ENCODE measurements at places on chromosomes 12 and 14. TPM values are rescaled to one million over a fixed set of nuclear protein-coding genes. Genes with fewer than 3 reads are reported as not detected.

- H3K36me3 ChIP-seq, result no peaks in the 10 kb centered on the region
- H3K4me3 ChIP-seq, result no peak overlapping the region
- no peak for DNase-seq
- no peaks in the 10 kb centered on the region for H3K27me3 ChIP-seq
- no peak overlapping the region for H3K27ac ChIP-seq
Observed at GRCh38 chr12:2614341-2614740, 180.4 kb upstream of the FKBP4 start.

DNA sequence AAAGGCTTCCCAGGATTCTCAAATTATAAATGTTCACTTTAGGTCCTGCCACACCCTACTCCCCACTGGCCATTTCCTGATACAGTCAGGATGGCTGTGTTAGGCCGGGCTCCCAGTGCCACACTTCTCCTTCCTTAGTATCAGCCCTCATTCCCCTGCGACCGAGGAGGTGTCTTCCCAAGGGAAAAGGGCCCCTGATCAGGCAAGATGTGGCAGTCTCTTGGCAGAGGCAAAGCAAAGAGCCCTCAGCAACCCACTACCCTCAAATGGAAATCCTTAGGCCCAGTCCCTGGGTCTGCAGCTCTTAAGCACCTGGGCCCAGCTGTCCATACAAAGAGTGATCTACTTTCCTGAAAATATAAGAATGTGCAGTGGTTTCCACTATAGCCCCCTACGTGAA is 96.5 kb upstream of the VASH1 start:
- no peak overlapping the region for H3K27ac ChIP-seq
- H3K36me3 ChIP-seq, result no peaks in the 10 kb centered on the region
- H3K4me3 ChIP-seq, result no peak overlapping the region
- no peak for DNase-seq
- H3K4me1 ChIP-seq, result no peaks in the 10 kb centered on the region

DNA sequence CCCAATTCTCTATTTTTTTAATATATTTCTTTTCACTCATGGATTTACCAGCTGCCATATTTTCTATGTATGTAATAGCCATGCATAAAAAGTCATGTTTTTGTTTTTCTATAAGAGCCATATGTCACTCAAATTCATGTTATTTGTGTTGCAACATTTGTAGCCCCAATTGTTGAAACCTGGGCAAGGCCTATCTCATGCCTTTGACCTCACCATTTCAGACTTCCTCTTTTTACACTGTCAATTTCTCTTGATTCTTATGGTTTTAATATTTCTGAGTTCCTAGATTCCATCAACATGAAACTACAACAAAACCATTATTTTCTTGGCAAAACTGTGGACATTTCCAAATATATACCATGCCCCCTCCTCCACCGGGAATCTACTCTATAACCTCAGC is 647.5 kb downstream of the C12orf50 start:
- no peak for DNase-seq
- peaks cover 14% of the 10 kb centered on the region for H3K4me1 ChIP-seq
- H3K4me3 ChIP-seq, result no peak overlapping the region
- H3K27ac ChIP-seq, result no peak overlapping the region
- no peaks in the 10 kb centered on the region for H3K36me3 ChIP-seq
- H3K27me3 ChIP-seq, result no peaks in the 10 kb centered on the region

GRCh38 chr14:99838639-99839134 is 45.5 kb downstream of the EML1 start:
- peak overlapping the region; percentile 31 for H3K27ac ChIP-seq
- H3K4me1 ChIP-seq, result peaks cover 12% of the 10 kb centered on the region
- H3K36me3 ChIP-seq, result no peaks in the 10 kb centered on the region

- no peak overlapping the region for H3K4me3 ChIP-seq
- H3K27me3 ChIP-seq, result no peaks in the 10 kb centered on the region
- DNase-seq, result no peak
Observed at GRCh38 chr12:85405781-85406522, 125.9 kb downstream of the ALX1 start.

Gene ABCD2
- not detected for polyA plus RNA-seq
